SW480 (cell line): ENCODE measurements at places on chromosomes 6 and 20.

DNA sequence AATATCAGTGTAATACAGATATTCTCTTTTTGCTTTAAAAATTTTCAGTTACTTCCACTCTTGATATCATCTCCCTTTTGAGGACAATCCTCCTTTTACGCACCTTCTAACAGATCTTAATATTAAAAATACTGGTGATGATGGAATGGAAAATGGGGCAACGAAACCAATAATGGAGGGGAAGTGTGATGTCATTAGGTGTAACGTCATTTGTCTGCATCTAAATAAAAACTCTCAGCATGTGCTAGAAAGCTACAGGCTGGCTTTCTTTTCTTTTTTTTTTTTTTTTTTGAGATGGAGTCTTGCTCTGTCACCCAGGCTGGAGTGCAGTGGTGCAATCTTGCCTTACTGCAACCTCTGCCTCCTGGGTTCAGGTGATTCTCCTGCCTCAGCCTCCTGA lies 66.5 kb downstream of the IYD start:
- DNase-seq = no peak

- no peak for DNase-seq
These were observed 715.0 kb downstream of the TFAP2A start for GRCh38 chr6:9699888-9700287.

DNA sequence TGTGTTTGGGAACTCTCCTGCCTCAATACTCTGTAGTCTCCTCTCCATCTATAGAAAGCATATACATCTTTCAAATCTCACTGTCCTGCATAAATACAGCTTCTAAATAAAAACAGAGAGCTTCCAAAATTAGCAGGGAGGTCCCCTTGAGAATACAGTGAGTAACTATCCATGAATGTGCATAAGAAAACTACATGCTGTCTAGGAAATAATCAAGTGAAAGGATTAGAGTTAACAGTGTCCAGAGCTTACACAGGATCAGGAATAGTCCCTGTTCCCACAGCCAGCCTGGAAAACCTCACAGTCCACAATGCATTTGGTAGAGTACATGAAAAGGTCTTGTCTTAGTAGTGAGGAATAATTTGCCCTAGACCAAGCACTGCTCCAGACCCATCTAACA lies 123.0 kb upstream of the POU3F2 start:
- DNase-seq = no peak

GRCh38 chr20:64268174-64268573 lies 12.6 kb downstream of the PCMTD2 start:
- no peak for DNase-seq

DNA sequence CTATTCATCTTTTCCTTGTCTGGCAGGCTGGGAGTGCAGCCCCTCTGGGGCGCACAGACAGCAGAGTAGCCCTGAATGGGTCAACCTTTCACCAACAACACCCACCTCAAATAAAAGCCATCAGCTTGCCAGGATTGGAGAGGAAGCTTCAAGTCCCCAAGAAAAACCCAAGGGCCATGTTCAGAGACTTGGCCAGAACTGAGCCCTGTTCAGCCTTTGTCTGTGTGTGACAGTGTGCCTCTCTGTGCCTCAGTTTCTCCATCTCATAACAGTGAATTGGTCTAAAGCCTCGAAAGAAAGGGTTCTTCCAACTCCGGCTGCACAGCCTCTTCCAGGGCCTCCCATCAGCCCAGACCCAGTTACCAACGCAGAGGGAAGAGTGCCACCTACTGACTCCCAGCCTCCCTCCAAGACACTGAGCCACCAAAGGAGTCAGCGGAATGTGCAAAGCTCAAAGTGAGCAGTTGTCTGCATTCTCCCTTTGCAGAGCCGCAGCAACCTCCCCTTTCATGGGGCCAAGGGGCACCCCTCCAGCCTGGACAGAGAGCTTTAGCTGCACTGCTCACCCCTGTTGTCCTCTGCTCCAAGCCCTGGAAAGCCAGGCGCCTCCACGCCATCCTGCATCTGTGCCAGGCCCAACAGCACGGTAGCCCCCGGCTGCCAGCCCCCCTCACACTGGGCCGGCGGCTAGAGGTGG lies 82.7 kb upstream of the TOP1 start:
- peak; percentile 61 for DNase-seq

DNA sequence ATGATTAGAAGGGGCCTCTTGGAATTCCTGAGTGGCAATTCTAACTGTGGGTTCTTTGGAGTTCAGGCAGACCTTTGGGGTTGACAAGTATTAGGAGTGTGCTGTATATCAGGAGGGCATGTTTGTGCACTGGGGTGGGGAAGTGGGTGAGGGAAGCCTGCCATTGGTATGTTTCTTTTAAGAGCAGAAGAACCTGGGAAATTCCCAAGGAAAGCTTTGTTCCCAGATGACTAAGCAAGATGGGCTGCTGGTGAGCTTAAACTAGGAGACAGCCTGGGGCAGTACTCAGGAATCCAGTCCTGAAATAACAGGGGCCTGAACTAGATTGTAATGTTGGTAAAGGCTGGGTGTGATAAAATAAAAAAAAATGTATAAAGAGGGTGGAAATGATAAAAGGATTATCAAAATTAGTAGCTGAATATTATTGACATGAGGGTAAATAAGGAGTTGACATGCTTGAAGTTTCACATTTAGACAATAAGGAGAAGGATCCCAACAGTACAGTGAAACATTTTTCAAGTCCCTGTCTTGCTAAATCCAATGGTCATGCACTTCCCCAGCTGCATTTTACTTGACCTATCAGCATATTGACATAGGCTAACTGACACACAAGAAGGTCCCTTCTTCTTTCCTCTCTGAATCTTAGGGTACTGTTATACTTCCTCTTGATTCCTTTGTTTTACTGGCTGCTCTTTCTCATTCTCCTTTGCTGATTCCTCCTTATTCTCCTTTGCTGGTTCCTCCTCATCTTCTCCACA lies 18.4 kb upstream of the IFNGR1 start:
- no peak for DNase-seq

- DNase-seq = peak; percentile 51
These were observed 110.3 kb upstream of the PRSS16 start for GRCh38 chr6:27136978-27137814.

- DNase-seq = no peak
These were observed 9.2 kb downstream of the SLC35A1 start for GRCh38 chr6:87481931-87482330.

- DNase-seq = no peak
These were observed 190.1 kb upstream of the VGLL2 start for GRCh38 chr6:117075218-117075617.

GRCh38 chr20:50140339-50140859 lies 13.1 kb downstream of the PEDS1 start:
- no peak for DNase-seq

DNA sequence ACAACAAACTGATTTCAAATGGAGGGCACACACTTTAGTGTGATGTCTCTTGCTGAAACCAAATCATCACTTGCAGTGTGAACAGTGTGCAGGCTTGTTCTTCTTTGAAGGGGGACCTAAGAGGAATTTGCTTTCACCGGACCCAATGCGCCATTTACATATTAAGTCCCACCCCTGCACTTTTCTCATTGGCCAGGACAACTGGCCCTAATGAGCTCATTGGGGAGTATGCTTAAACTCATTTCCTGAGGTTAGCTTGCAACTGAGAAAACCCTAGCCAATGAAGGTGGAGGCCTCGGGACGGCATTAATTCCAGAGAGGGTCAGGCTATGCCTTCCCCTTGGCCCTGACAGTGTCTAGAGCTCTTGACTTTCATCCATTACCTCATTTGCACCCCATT lies 58.7 kb downstream of the VEGFA start:
- no peak for DNase-seq

DNA sequence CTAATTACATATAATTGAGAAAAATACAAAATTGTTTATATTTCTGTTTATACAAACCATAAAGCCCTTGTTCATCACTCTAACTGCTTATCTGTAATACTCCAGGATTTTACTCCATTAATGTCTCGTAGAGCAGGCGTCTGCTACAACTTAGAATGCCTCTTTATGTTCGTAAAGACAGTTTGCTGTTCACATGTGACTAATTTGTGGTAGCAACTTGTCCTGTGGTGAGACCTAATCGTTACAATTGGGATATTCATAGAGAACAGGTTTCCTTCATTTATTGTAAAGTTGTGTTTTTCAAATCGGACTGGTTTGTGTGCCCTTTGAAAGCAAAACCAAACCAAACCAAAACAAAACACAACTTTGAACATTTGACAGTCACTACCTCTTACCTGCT lies 149.7 kb downstream of the ASCC3 start:
- DNase-seq = no peak

GRCh38 chr6:92231171-92231701 lies 1188.1 kb downstream of the EPHA7 start:
- DNase-seq = no peak

- no peak for DNase-seq
These were observed 97.1 kb upstream of the PRDM1 start for GRCh38 chr6:105988812-105989577.

DNA sequence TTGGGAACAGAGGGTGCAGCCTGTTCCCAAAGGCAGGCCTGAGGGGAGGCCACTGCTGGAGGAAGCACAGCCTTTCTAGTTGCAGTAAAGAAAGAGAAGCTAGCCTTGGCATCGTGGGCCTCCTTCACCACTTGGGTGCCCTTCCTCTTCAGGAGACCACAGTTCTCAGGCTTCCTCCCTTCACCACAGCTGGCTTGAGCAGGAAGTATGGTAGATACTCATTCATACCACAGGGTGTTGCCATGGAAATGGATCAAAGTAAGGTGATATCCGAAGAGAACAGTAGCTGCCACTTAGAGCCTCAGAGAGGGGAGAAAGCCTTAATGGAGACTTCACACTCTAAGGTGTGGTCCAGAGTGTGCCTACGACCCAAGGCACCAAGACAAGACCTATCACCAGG lies 120.4 kb upstream of the RIPOR2 start:
- no peak for DNase-seq

- DNase-seq = no peak
These were observed 113.2 kb downstream of the GPX5 start for GRCh38 chr6:28638787-28639430.

GRCh38 chr20:21273755-21274386 lies 29.3 kb upstream of the XRN2 start:
- no peak for DNase-seq

DNA sequence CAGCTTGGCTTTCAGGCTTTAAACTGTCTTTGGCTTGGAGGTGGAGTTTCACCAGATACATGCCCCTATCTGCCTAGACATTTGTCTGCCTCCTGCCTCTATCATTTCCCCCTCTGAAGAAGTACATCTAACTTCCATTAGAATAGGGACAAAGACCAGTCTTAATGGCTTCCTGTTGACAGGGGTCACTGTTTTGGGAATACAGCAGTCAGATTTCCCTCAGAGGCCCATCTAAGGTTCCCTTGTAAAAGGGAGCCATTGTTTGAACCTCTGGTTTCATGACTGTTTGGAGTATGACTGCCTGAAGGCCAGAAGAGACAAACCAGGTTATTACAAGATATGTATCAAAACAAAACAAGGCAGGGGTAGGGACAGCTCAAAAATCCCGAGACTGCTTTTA lies 665.7 kb upstream of the GJE1 start:
- DNase-seq = no peak

DNA sequence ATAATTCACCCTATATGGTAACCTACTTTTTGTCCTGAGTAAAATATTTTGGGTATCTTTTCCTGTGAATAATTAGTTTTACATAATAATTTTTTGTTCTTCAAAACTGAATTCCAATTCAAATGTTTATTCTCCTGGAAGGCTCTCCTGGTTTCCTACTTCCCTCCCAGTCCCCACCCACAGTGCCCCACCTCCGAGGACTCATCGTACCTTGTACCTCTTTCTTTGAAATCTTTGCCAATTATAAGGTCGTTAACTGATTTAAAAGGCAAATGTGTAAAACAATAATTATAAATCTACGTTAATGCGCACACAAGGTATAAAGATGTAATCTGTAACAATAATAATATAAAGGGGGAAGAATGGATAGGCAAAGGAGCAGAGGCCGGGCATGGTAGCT lies 40.5 kb upstream of the VEGFA start:
- no peak for DNase-seq

- DNase-seq = no peak
These were observed 96.7 kb upstream of the LAMP5 start for GRCh38 chr20:9417665-9418064.

GRCh38 chr6:15090745-15091384 lies 155.0 kb upstream of the JARID2 start:
- no peak for DNase-seq

DNA sequence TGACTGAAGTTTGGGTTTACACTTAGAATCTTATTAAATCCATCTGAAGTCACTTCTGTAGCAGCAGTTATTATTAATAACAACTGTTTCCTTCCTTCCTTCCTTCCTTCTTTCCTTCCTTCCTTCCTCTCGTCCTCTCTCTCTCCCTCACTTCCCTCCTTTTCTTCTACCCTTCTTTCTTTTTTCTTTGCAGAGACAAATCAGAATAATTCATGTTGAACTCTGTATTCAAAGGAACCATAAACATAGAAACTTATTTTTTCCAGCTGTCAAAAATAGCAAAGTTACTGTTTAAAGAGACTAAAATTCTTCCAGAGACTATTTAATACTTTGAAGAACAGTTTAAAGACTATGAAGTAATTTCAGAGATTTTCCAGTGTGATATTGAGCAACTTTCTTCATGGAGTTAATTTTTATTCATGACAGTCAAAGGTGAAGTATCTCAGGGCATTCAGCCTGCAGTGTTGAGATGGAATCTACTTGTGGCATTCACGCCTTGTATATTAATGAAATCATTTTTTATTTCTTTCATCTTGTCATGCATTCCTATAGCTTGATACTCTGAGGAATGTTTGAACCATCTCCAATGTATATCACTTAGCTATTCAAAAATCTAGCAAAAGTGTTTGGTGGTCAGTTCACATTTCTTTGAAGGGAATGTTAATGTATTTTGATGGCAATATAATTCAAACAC lies 109.7 kb downstream of the BCAS1 start:
- no peak for DNase-seq

- no peak for DNase-seq
These were observed 24.9 kb downstream of the DSE start for GRCh38 chr6:116395647-116396046.

GRCh38 chr6:19472850-19473249 lies 364.3 kb upstream of the ID4 start:
- no peak for DNase-seq

- DNase-seq = no peak
These were observed 229.3 kb downstream of the CLIC5 start for GRCh38 chr6:45786355-45786781.

DNA sequence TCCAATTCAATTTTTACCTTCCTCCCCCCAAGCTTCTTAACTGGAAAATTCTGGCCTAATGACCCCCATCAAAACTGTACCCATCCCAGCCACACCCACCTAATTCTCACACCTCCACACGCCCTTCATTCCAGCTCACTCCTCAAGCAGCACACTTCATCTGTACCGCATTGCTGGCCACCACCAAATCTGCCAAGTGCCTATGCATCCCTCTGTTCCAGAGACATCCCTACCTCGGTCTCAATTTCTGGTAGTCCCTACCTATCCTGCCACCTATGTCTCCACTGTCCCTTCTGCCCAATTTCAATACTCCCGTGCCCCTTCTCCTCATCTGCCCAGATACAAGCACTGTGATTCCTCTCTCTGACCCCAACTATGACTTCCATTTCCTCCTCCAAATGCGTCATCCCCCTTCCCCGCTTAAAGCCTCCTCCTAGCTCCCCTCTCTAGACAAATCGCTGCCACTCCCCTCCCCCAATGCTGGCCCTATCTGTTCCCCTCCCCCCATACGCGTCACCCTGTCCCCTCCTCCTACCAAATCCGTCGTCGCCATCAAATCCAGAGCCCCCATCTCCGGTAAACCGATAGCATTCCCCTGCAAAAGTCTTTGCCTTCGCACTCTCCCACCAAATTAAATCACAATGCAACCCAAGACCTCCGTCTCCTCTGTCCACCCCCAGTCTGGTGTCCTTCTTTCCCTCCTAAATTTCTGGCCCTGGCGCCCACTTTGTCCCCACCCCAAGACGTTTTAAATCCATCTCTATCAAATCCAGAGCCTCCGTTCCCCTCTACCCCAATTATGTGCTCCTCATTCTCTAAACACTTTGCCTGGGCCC lies 1.2 kb downstream of the MTCH1 start:
- DNase-seq = peak; percentile 33
